Activated gamma-delta T cell treated with Interleukin-2 at 50 U/mL for 16 hours (primary cell): ENCODE measurements at places on chromosomes 7 and 10.

- no peak for DNase-seq
These were observed 199.9 kb downstream of the EVX1 start for GRCh38 chr7:27442455-27442854.

DNA sequence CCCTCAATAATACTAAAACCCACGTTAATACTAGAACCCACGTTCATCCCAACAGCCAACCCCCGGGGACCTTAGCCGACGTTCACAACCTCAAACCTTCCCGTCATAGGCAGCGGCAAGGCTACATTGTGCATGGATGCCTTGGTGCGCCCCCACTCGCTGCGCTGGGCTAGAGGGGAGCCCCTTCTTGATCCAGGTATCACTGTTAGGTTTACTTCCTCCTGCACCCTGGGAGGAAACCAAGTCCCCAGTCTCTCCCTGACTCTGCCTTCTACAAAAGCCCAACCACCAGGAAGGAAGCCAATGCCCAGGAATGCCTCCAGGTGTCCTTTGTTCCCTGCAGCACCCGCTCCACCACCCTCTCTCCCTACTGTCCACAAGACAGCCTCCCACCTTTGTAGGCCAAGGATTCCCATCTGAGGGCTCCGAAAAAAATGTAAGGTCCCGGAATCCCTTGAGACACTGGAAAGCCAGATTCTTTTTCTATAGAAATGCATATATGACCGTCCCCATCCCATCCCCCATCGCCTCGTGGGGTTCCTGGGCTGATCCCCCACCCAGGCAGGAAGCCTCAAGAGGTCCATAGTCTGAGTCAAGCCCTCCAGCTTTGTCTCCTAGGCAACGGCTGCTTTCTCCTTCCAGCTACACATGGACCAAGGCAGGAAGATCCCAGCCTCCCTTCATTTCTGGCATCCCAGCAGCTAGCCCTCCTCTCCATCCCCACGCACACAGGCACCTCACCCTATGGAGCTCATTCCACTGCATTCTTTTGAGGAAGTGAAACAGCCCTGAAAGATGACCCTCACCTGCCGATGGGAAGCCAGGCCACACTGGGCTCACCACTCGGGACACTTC is 25.2 kb downstream of the CTBP2 start:
- no peak for DNase-seq

DNA sequence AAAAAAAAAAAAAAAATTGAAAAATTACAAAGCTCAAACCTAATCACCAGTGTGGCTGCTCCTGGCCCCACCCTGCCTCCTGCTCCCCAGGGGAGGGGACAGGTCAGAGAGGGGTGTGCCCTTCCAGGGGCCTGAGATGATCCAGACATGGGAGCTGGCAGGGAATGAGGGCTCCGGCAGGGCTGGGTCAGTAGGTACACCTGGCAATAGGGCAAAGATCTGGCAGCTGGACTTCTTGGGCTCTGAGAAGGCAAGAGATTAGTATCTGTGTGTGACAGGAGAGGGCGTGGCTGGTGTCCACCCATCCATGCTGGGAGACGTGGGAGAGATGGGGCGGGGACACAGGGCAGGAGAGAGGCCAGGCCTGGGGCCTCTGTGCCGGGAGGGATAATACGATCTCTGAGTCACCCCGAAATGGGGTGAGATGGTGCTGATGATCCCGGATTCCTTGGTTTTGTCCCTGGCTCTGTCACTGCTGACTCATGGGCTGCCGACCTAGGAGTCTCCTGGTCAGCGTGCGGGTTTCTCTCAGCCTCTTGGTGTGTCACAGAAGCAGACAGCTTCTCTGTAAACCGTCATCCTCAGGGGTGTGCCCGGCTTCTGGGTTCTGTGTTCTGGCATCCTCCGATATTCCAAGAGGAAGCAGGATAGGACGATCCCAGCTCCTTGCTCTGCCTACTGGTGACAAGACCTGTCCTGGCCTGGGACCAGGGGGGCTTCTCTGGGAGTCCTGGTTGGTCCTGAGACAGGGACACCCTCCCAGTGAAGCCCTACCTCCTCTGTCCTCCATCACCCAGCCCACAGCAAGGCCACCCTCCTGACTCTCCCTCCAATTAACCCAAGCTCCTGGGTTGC is 8.2 kb upstream of the CLDN4 start:
- no peak for DNase-seq

DNA sequence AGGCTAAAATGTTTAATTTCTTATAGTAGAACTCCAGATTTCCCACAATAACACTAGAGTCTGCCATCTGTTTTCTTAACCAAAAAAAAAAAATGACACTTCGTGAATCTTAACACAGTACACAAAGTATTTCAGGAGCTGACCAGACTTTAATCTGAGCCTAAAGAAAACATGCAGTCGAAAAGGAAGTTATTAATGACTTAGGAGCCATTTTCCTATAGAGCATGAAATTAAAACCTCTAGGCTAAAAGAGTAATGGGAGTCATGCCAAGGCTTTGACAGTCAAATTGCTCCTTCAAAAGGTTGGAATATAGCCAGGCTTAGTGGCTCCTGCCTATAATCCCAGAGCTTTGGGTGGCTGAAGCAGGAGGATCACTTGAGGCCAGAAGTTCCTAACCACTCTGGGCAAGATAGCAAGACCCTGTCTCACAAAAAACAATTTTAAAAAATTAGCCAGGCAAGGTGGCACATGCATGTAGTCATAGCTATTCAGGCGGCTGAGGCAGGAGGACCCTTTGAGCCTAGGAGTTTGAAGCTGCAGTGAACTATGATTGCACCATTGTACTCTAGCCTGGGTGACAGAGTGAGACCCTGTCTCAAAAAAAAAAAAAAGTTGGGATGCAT is 13.6 kb downstream of the MICU1 start:
- DNase-seq = no peak

DNA sequence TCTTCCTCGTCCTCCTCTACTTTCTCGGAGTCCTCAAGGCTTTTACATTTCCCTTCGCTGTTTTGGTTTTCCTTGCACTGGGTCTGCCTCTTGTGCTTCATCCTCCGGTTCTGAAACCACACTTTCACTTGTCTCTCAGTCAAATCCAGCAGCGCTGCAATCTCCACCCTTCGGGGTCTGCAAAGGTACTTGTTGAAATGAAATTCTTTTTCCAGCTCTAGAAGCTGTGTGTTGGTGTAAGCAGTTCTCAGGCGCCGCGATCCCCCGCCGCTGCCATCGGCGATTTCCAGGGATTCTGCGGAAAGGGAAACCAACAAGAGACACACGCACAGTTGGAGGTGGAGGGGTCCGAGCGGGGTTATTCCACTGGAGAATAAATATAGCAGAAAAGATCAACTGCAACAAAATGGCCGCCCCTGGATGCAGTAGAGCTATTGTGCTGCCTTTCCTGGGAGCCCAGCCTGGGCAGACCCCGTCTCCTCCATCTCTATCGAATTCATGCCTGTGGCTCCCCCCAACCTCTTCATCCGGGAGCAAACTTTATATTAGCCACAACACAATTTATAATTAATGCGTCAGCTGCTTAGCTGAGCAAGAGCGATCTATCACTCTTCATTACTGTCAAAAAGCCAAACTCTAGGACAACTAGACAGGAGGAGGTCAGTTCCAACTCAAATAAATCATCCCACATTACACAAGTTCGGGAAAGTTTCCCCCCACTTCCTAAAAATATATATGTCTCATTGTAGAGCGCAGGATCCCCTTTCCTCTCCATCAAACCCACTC is 1.1 kb downstream of the HOXA2 start:
- DNase-seq = no peak

DNA sequence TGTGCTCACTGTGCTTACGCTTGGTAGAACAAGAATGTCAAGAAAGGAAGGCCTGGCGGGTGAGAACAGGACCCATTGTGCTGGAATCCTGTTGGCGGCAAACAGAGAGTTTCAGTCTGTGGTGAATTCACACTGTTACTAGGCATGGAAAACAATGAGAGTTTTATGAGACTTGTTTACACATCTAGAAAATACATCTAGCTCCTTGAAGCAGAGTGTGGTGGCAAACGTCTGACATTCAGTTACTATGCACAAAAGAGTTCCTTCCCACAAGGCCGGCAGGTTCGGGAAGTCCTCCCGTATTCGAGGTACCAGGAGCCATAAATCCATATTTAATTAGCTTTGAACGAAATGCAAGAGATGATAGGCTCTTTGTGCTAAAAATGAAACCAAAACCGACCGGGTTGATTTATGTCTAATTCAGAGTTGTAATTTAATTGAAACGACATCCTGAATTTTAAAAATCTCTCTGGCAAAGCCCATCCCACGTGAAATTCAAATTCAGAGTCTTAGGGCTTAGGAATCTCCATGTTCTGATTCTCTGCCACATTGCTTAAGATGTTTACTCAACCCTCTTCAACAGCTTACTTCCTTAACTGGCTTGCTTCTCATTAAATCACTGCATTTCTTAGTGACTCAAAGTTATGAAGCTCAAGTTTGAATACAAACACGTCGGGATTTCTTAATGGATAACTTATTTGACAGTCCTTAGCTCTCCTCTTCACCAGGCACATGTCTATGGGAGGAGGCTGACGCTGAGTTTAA is 299.9 kb upstream of the PITRM1 start:
- DNase-seq = no peak

DNA sequence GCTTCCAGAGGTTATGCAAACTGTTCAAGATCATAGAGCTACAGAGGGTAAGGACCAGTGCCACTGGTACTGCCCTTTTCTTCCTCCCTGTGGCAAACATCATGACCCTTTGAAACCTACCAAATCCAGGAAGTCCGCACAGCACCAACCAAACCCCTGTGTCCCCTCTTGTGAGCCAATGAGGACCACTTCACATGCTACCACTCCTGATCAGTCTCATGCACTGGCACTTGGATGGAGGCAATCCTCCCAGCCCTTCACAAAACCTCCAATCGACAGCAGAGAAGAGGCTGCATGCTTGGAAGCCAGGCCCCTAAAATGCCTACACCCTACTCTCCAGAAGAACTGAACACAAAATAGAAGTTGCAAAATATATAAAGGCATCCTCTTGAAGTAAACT is 248.0 kb downstream of the TNS3 start:
- DNase-seq = no peak

DNA sequence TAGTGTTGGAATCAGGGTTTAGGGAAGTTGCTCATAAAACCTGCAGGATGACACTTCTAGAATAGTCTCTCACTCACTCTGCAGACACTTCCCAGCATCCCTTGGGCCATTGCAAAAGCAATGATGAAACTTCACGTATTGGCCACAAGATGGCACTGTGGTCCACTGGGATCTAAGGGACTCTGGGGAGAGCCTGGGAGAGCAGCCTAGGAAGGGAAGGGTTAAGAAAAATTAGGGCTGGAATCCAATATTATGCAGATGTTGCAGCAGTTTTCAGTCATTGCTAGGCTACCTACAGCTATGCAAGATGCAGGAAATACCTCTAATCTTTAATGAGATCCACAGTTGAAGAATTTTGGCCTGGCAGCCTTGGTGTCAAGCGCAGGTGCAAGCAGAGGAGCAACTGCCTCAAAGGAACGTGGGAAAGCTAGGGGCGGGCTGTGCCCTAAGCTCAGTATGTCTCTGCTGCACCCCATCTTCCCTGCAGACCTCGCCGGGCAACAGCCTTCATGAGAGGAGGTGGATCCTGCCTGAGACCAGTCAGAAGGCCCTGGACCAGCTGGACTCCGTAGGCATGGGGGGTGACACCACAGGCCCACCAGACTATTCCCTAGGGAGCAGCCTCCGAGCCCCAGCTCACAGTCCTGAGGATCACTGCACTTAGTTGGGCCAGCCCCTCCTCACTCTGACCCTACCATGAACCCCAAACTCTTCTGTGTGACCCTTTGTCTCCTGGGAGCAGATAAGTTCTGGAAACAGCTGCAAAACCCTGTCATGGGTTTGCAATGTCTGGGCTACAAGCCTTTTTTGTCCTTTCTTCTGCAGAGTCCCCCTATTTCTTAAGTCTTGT is 127.9 kb upstream of the PRSS58 start:
- no peak for DNase-seq

- peak; percentile 82 for DNase-seq
These were observed 15.6 kb downstream of the PDAP1 start for GRCh38 chr7:99392659-99393354.

DNA sequence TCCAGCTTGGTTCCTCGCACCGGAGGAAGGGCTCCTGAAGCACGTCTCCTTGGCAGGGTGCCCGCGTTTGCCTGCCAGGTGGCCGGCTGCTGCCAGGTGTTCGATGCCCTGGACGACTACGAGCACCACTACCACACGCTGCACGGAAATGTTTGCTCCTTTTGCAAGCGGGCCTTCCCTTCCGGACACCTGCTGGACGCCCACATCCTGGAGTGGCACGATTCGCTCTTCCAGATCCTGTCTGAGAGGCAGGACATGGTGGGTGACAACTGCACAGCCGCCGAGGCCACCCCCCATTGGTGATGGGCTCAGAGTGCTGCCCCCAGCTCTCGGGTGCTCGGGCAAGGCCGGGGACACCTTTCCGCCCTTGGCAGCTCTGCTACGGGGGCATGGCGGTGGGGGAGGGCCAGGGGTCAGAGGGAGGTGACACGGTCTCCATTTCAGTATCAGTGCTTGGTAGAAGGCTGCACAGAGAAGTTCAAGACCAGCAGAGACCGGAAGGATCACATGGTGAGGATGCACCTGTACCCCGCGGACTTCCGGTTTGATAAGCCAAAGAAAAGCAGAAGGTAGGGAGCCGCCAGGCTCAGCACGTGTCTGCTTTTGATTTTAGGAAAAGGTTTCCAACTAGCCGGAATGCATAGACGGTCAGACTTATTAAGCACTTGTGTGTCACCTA is 1.1 kb downstream of the ZNF511 start:
- no peak for DNase-seq

- no peak for DNase-seq
These were observed 86.7 kb upstream of the ADRB1 start for GRCh38 chr10:113957013-113957412.

DNA sequence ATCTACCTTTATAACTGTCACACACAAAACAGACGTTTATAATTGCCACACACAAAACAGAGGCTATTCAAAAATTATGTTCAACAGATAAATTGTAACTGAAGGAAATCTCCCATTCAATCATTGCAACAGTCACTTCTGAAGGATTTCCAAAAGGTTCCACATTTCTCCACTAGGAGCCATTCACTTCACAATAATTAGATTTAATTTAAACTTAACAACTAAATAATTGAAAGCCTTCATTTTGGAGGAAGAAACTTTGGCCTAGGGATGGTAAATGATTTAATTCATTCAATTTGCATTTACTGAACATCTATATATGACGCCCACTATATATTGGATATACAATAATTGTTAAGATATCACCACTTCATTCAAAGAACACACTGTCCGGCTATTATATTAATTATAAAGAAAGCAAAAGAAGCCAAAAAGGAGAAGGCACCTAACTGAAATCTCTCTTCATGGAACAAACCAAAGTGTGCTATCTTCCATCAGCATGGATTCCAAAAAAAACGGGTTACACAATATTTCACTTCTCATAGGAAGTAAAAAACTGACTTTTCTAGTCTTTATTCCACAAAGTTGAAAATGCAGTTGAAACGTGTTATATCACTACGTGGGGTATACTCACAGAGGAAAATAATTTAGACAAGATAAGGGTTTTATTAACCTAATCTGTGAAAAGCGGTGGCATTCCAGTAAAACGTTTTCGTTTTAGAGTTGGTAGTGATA is 1.7 kb downstream of the ATAD1 start:
- no peak for DNase-seq

GRCh38 chr10:22760025-22760424 is 45.6 kb upstream of the PIP4K2A start:
- no peak for DNase-seq
